ENCODE measurements at places on chromosomes 13 and 19.

DNA sequence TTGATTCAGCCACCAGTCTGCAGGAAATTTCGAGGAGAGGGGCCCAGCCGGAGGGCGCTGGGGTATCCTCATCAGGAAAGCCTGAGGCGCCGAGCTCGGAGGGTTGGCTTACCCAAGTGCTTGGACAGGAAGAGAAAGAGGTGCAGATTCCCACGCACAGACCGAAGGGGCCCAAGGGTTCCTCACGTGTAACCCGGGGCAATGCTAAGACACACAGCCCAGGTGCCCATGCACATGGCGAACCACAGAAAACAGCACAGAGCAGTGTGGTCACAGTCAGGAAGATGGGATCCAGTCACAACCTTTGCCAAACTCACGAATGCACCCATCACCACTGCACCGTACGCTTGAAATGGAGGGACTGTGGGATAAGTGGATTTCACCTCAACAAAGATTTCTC is 30.9 kb downstream of the GRTP1 start:
- no peak for DNase-seq

DNA sequence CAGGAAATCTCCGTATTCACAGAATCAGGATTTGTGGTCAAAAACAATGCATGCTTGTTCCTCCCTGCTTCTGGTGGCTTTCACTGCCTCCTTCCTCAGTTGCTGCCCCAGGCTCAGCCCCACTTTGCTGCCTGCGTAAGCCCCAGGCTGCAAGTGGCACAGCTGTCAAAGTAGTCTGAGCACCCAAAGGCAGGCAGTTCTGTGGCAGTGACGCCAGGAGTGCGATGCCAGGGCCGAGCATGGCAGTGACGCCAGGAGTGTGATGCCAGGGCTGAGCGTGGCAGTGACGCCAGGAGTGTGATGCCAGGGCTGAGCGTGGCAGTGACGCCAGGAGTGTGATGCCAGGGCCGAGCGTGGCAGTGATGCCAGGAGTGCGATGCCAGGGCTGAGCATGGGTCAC is 77.3 kb upstream of the GPR183 start:
- no peak for DNase-seq

- no peak for DNase-seq
Measured at GRCh38 chr19:42203700-42204099, 13.8 kb downstream of the DEDD2 start.

- DNase-seq: no peak
Measured at GRCh38 chr13:99385940-99386339, 78.7 kb upstream of the GPR183 start.

DNA sequence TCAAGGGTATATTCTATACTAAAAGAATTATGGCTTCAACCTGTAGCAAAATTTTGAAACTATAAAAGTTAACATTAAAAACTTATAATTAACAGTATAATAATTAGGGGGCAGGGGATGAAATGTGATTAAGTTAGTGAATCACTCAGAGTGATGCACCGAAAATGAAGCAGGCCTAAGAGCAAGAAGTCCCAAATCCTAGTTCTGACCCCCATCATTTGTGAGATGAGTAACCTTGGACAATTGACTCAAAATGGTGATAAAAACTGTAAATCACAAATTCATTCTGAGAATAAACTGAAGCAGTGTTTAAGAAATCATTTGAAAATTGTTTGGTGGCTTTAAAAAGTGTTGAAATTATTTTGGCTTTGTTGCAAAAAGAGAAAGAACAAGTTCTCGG is 56.8 kb downstream of the KLF12 start:
- no peak for DNase-seq

DNA sequence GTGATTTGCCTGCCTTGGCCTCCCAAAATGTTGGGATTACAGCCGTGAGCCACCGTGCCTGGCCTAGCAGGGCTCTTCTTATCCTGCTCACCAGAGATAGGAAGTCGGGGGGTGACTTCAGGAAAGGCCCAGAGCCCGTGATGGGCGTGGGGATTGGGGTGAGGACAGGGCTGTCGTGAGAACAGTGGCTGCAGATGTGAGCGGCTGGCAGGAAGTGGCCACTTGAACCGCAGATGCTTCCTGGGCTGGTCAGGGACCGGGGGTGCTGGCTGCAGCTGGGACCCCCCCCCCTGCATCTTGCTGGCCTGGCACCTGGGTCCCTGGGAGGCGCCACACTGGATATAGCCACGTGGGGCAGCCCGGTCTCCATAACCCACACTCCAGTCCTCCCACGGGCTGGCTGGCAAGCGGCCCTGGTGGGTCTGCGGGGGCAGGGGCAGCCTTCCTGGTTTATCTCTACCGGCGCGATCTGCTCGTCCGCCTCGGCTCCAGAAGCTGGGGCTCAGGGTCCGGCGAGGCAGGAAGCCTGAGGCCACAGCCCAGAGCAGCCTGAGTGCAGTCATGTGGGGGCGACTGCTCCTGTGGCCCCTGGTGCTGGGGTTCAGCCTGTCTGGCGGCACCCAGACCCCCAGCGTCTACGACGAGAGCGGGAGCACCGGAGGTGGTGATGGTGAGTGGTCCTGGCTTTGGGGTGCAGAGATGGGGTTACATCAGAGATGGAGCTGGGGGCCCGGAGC is at the start of gene F2RL3:
TSS of gene F2RL3 (plus strand) at position 371 of the 737 bp plus-strand sequence. CDS start at position 562, 191 bp downstream.
- no peak for DNase-seq

DNA sequence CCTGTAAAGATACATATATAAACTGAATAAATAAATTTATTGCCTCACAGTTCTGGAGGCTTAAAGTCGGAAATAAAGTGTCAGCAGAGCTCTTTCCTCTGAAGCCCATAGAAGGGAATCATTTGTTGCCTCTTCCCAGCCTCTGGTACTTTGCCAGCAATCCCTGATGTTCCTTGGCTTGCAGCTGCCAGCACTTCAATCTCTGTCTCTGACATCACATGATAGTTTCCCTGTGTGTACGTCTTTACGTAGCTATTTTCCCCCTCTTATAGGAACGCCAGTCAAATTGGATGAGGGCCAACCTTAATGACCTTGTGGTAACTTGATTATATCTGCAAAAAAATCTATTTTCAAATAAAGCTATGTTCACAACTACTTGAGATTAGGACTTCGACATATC is 250.9 kb downstream of the LIG4 start:
- DNase-seq: peak; percentile 54

- DNase-seq: no peak
Measured at GRCh38 chr13:106536244-106537034, 977 bp upstream of the EFNB2 start.

DNA sequence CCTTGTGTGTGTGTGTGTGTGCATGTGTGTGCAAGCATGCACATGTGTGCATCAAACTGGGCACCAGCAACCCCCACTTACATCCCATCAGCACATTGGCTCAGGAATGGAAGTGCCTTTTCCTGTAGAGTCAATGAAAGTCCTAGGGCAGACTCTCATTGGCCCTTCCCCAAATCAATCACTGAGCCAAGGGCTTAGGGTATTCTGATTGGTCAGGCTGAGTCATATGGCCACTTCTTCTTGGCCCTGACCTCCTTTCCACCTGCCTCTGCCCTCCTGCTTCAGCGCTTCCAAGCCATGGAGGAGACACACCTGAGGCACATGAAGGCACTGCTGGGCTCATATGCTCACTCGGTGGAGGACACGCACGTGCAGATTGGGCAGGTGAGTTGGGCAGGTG is 20.9 kb downstream of the FCHO1 start:
- DNase-seq: no peak

GRCh38 chr19:58480831-58481230 is 4.7 kb downstream of the ZNF446 start:
- DNase-seq: no peak

DNA sequence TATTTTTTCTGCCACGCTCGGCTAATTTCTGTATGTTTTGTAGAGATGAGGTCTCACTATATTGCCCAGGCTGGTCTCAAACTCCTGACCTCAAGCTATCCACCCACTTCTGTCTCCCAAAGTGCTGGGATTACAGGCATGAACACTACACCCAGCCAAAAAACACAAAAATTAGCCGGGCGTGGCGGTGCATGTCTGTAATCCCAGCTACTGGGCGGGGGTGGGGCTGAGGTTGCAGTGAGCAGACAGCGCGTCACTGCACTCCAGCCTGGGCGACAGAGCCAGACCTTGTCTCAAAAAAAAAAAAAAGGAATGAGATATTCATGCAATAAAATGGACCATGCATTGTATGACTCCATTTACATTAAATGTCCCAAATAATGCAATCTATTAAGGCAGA is 32.2 kb downstream of the VASP start:
- no peak for DNase-seq
